ENCODE measurements at places on chromosomes 1 and 21.

- DNase-seq: peak; percentile 16
These were observed 8.9 kb upstream of the FMO3 start for GRCh38 chr1:171081763-171082201.

GRCh38 chr1:53559391-53559815 lies 100.2 kb downstream of the DMRTB1 start:
- no peak for DNase-seq

DNA sequence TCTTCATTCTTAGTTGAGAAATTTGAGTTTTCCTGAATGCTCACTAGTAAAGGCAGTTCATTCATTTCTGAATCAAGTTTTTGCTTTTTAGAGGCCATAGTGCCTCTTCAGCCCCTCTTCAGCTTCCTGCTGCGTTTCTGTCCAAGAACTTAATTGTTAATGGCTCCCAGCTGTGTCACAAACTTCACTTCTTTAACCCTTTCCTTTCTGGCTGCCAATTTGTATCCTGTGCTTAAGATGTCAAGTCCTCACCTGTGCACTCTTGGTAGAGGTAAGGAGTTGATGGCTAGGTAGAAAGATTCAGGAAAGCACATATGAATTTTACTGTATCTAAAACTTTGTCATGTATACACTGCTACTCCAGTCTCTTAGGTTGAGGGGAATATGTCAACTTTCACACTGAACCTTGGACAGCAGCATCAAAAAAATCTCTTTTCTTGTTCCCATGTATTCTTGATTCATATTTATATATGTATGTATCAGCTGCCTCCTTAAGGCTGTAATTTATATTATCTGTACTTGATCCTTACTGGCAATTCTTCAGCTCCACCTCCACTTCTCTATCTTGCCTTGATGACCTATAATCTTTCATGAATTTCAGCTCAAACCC lies 612.8 kb downstream of the LMO4 start:
- peak; percentile 62 for DNase-seq

DNA sequence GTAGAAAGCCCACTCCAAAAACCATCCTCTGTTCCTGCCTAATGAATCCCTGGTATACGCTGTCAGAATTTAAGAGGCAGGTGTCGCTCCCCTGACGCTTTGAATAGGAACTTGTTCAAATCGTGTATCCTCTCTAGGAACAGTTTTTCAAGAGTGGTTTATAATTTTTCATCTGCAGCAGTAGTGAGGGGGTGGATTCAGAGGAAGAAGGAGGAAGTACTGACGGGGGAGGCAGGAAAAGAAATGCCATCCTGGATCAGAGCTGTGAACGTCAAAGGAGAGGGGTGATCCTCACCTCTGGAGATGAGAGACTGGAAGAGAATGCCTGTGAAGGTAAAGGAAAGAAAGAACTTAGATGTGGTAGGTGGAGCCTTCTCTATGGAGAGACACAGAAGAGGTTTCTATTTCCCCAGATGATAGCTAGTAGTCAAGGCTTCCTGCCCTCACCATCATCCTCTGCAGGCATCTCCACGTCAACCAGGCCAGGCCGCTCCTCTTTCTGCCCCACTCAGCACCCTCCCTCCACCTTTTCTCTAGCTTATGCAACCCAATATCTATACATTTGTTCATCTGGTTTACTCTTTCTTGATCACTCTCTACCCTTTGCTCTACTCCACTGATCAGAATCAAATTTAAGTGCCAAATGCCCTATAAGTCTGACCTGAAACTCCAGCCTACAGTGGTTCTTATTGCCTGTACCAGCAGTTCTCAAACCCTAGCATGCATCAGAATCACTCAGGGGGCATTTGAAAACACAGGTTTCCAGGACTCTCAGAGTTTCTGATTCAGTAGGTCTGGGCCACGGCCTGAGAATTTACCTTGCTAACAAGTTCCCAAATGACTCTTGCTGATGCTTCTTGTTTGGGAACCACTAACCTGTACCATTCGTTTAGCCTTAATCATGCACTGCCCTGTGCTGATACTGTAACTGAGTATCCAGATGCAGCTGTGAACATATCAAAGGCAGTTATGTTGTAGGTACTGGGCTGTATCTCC lies 13.1 kb upstream of the BCL9 start:
- no peak for DNase-seq

DNA sequence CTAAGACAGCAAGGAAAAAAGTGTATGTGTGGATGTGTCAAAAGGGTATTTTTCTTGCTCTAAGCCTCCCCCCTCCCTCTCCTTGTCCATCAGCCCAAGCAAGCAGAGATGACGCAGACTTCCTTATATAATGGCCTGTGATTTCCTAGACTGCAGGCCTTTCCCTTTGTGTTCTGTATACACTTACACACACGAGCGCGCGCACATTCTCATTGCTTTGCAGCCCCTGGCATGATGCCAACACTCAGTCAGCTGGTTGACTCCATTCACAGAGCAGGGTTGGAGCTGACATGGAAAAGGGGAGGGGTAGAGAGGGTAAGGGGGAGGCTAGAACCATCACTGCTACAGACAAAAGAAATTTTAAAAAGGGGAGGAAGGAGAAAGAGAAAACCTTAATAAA lies 41.8 kb downstream of the GATAD2B start:
- peak; percentile 99 for DNase-seq

- DNase-seq: no peak
These were observed 10.5 kb upstream of the SPEN start for GRCh38 chr1:15836772-15837669.

DNA sequence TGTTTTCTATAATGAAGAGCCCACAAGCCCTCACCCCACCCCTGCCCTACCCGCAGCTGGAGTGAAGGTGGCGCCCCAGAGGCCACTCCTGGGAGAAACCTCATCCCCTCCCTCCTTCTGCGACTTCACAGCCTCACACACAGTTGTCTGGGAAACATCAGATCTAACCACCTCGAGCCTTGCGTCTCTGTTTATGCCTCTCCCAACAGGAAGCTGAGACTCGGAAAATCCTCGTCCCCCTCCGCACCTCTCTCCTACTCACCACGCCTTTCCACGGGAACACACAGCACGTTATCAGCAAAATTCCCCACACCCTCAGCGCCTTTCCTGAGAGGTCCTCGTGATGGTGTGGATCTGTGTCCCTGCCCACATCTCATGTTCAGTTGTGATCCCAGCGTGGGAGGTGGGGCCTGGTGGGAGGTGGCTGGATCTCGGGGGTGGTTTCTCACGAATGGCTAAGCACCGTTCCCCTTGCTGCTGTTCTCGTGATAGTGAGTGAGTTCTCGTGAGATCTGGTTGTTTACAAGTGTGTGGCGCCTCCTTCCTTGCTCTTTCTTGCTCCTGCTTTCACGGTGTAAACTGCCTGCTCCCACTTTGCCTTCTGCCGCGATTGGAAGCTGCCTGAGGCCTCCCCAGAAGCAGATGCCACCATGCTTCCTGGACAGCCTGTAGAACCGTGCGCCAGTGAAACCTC lies 190.6 kb downstream of the KIF26B start:
- no peak for DNase-seq

DNA sequence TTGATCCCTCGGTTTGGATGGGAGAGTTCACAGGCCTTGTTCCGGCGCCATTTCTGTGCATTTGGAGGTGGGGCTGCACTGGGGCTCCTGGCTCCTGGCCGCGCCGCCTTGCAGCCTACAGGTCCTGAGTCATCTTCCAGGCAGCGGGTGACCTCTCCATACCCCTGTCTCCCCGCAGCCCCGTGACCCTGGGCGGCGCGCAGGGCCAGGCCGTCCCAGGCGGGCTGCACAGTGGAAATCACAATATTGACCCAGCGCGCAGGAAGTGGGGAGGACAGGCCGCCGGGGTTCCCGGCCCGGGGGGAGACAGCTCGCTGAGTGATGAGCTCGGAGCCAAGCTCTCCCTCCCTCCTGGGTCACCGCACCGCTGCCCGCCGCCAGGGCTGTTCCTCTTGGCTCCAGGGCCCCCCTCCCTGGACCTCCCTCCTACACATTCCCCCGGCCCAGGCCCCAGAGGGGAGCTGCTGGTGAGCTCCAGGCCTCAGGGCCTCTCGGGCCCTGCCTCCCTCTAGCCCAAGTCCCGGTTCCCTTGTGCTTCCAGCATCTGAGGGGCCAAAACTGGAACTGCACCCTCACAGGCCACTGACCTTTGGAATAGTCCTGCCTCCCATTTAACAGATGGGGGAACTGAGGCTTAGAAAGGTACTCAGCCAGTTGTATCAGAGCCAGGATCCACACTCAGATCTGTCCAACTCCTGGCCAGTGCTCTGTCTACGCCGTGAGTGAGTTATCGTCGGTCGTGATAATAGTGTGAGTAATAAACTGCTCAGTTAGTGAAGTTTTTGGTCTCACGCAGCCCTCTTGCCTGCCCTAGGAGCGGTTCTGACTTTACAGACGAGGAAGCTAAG lies 142.9 kb upstream of the WNT4 start:
- DNase-seq: no peak

GRCh38 chr1:52424231-52424636 lies 19.8 kb downstream of the PRPF38A start:
- no peak for DNase-seq

DNA sequence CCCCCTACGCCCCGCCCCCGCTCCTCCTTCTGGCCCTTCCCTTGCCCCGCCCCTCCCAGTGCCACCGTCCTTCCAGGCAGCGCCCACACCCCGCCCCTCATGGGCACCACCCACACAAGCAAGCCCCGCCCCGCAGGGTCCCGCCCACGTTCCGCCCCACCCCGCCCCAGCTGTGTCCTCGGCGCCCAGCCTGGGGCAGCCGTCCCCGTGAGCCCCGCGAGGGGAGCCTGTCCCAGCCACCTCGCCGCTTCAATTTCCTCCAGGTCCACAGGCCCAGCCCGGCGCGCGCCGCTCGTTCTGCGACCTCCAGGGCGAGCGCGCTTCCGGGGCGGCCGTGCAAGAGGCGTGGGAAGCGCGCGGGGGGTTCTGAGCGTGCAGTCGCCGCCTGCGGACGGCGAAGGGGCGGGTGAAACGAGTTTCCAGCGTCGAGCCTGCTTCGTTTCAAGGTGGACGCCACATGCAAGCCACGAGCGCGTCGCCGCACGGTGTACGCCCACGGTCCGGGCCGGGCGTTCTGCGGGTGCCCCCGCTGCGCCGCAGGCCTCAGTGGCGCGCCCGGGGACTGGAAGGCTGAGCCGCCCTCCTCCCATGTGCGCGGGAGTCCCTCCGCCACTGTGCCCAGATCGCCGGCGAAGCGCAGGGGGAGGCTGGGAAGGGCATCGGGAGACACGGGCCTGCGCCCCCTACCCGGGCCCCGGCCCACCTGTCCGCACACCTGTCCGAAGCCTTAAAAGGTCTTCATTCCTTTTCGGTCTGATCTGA lies 10.8 kb upstream of the FAAP20 start:
- DNase-seq: no peak

GRCh38 chr1:34178072-34178471 lies 1.4 kb downstream of the C1orf94 start:
- DNase-seq: no peak

DNA sequence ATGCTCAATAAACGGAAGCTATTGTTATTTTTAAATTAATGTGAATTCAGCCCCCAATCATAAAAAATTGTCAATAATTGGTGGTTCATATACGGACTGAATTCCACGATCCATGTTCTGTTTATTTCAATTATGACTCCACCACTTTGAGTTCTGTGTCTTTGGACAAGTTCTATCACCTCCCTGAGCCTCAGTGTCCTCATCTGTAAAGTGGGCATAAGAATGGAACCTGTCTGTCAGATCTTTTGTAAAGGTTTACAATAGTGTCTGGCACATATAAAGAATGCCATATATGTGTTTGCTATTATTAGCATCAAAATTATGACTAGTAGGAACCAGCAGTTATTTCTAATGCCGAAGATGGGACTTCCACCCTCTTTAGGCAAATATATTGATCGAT lies 183.3 kb downstream of the KAZN start:
- DNase-seq: no peak

DNA sequence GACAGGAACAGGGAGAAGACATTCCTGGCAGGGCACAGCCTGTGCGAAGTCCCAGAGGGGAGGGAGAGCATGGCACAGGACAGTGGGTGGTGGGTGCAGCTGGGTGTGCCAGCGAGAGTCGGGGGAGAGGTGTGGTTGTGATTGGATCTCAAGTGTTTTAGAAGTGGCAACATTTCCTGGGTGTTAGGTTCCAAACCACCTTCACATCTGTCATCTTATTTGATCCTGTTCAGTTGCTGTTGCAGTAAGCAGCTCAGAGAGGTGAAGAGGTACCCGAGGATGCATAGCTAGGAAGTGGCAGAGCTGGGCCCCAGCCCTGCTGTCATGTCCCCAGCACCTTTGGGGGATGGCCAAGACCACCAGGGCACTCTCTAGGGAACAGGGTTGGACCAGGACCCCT lies 22.0 kb upstream of the DISP3 start:
- DNase-seq: no peak

DNA sequence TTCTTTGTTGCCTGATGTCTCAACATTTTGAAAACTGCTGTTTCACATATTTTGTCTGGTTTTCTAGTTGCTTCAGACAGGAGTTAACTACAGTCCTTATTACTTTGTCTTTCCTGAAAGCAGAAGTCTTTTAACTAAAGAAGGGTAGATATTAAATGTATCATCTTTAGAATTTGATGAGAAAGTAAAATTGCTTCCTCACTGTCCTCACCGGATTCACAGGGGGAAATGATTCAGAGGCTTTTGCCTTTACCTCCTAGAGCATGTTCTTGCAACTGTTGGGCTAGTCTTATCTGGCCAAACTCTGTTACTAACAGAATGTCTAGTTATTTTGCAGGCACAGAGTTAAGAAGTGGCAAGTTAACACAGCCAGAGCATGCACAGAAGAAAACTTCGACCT lies 107.2 kb upstream of the VAV3 start:
- DNase-seq: no peak

- no peak for DNase-seq
These were observed 102.0 kb downstream of the IER5 start for GRCh38 chr1:181190364-181191035.

- peak; percentile 72 for DNase-seq
These were observed 35.9 kb downstream of the ITPKB start for GRCh38 chr1:226702957-226703831.

DNA sequence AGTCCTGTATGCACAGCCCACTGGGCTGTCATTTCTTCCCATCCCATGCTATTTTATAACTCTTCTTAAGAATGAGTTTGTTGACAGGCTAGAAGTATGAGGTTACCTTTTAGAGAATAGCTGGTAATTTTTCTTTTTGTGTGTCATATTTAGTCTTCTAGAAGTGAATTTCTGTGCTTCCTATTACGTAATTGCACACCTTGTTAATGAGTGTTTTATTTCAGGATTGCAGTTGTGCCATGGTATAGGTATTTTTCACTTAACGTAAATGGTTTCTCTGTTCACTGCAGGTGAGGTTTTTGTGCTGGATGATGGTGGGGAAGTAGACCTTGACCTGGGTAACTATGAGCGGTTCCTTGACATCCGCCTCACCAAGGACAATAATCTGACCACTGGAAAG lies 5.0 kb downstream of the CTPS1 start:
- DNase-seq: no peak

All from DMS79 (cell line).